AG20443 (cell line): ENCODE measurements at places on chromosomes 13 and 19.

GRCh38 chr19:2060884-2061494, 9.9 kb upstream of the MKNK2 start:
- no peak for DNase-seq

- DNase-seq = peak; percentile 27
Measured at GRCh38 chr13:45630791-45631190, 15.3 kb upstream of the ERICH6B start.

GRCh38 chr19:3358689-3359014, 7.7 kb upstream of the NFIC start:
- no peak for DNase-seq

DNA sequence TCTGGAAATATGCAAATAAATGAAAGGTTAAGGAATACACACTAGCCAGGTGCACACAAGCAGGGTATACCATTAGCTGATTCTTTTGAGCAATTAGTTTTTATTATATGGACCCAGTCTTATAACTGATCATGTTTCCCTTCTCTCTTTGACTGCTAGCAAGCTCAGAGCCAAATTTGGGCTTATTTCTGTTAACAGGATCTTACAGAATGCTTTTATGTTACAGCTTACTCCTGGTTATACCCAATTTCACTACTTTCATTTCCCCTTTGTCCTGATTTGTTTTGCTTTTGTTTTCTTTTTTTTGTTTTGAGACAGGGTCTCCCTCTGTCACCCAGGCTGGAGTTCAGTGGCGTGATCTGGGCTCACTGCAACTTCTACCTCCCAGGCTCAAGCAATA, 12.9 kb upstream of the TPT1 start:
- DNase-seq = no peak

GRCh38 chr13:35866801-35867200, 264.4 kb downstream of the DCLK1 start:
- no peak for DNase-seq

- no peak for DNase-seq
Measured at GRCh38 chr19:51065221-51065960, 499 bp upstream of the KLK13 start.

DNA sequence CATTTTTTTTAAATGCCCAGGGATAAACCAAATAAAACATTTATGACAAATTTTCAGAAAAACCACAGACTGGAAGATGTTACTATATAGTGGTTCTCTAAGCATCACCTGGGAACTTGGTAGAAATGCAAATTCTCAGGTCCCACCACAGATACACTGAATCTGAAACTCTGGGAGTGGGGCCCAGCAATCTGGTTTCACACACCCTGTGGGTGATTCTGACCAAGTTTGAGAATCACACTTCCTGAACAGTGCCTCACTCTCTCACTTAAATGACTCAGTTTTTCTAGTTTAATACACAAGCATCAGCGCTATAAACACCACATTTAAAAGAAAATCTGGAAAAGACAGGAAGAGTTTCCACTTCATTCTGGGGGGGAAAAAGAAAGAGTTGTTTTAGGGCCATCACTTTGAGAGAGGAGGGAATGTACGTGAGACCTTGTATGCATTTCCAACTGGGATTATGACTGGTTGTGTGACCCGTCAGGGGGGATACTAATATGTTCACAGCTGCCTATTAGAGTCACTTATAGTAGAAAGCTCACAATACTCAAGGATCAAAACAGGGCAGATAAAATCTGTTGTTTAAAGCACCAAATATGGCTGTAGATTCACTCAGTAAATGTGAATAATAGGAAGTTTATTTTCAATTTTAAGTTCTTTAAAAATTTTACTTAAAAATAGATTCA, 567.7 kb downstream of the GPC6 start:
- DNase-seq = no peak

DNA sequence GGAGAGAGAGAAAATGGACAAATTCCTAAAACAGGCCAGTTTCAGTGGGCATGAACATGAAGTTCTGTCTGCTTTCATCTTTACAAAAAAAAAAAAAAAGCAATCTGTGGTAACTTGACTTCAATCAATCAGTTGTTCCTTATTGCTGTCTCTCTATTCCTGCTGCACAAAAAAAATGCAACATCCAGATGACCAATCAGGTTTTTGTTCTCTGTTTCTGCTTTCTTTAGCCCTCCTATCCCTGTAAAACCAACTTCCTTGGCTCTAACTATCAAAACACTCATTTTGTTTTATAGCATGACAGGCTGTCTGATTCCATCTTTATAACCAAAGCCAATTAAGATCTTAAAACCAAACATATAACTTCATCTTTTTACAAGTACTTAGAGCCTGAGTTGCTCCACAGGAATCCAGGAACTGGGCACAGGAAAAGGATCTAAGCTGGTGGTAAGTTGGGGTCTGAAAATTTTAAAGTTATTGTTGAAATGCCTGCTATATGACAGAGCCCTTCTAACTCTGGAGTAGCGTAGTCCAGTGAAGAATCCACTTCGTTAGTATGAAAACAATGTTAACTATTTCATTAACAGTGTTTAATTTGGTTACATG, at the start of gene FPR3:
Gene FPR3, plus strand, starts transcription at position 273 of the 606 bp plus-strand sequence. CDS start 28,592 bp downstream, outside the sequence.
- DNase-seq = no peak

DNA sequence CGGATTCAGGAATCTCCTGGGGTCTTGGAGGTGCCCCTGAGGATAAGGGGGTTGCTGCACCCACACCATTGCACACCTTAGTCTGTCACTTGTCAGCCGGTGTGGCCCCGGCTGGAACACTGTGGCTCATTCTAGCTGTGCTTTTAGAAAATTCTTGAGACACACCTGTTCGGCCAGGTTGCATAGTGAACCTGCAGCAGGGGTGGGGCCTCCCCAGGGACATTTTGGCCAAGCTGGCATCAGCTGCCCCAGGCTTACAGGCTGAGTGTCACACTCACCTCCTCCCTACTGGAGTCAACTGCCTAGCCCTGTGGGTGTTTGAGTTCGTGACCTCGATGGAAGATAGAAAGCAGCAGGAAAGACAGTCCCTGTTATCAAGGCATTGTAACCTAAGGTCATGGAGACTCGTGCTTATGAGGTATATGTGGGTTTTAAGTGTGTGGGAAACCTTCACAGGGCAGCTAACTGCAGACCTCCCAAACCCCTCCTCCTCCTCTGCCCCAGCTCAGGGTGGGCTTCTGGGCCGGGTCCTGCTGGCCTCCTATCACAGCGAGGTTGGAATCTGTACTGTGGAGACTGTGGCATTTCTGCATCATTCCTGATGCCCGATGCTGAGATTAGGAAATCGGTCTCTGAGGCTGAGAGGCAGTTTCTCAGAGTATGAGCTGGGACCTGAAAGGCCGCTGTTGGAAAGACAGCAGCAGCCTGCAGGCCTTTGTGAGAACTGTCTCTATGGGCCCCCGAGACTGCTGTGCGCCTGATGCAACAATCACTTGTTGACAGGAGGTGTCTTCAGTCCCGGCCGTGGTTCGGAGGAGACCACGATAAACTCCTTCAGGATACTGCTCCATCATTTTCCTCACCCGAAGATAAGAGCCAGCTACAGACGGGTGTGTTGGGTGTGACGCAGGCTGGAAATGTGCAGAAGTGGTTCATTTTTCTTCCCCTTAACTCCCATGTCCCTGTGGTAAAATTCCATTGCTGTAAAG, 72.2 kb downstream of the ATP11A start:
- no peak for DNase-seq

DNA sequence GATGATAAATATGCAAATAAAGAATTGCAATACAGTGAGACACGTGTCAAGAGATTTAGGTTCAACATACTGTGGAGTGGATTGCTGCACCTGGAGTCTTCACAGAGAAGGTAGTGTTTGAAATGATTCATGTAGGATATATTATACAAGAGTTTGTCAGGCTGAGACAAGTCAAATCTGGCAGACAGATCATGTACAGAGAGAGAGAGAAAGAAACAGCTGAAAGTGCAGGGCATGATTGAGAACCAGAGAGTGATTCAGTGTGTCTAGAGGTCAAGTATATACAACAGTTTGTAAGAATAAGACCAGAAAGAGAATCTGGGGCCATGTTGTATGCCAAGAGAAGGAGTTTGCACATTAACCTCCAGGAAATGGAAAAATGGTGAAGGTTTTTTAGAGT, 2.1 kb upstream of the VWA8 start:
- no peak for DNase-seq

DNA sequence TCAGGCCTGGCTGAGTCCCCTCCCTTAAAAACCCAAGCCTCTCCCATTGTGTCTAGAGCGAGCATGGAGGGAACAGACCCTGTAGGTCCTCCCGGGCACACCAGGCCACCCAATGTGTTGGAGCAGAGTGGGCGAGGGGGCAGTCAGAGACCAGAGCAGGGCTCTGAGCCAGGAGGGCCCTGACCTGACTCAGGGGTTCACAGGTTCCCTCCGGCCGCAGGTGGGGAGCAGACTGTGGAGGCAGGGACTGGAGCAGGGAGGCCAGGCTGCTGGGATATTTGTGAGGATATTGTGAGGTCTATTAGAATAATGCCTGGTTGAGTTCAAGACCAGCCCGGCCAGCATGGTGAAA, 1.6 kb upstream of the TYROBP start:
- no peak for DNase-seq

- no peak for DNase-seq
Measured at GRCh38 chr13:65860306-65860705, 1369.8 kb downstream of the PCDH9 start.

- no peak for DNase-seq
Measured at GRCh38 chr13:98507282-98507797, 69.6 kb downstream of the STK24 start.

GRCh38 chr19:925087-925525, 729 bp upstream of the ARID3A start:
- DNase-seq = no peak

- DNase-seq = no peak
Measured at GRCh38 chr19:8335343-8336071, 7.6 kb downstream of the KANK3 start.

GRCh38 chr13:40440990-40441820, 225.2 kb downstream of the FOXO1 start:
- DNase-seq = peak; percentile 35

DNA sequence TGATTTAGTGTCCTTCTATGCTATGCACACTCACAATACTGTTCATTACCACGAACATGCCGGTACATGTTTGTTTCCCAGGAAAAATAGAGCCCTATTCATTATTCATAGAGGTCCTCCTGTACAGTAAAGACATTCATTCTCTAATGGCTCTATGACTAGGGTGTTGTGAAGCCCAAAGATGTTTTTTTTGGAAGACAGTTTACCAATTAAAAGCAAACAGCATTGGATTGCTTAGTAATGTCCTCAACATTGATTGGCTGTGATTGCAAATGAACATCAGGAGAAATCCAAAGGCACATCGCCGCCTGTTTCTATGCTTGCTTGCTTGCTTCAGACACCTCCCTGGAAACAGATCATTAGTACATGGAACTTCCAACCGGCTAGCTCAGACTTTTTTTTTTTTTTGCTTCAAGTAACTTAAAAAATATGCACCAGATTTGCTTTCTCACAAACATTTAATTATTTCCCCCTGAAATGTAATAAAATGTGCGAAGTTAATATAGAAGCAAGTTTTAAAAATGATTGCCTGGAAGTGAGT, 8.8 kb upstream of the GPC6 start:
- no peak for DNase-seq

GRCh38 chr19:12260236-12260635, 34.4 kb downstream of the ZNF44 start:
- DNase-seq = no peak
